ENCODE measurements at places on chromosomes 1 and 21.

GRCh38 chr1:41380979-41381691, 19.9 kb downstream of the FOXO6 start:
- peak; percentile 71 for DNase-seq

- DNase-seq = peak; percentile 19
Measured at GRCh38 chr21:21165063-21165645, 166.9 kb downstream of the NCAM2 start.

- DNase-seq = no peak
Measured at GRCh38 chr1:114302821-114303220, 149.2 kb upstream of the SYT6 start.

- no peak for DNase-seq
Measured at GRCh38 chr1:55526716-55527115, 311.6 kb upstream of the USP24 start.

- DNase-seq = no peak
Measured at GRCh38 chr1:93414749-93415148, 33.2 kb upstream of the FNBP1L start.

DNA sequence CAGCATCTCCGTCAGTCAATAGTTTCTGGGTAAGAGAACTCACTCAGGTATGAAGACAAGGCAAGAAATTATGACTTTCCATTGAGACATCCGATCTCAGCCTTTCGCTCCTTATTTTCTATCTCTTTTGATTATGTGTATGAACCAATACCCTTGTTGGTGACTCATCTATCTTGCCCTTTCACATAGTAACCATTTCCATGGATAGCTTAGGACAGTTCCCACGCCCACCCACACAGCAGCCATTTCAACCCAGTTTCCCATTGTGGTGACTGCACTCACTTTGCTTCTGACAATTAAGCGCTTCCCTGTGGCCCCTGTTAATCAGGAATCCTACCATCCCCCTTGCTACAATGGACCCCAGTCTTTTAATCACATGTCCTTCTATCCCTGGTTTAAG, 210.6 kb upstream of the ADGRL2 start:
- DNase-seq = no peak

GRCh38 chr1:113930499-113931161, 1.5 kb downstream of the HIPK1 start:
- peak; percentile 48 for DNase-seq

DNA sequence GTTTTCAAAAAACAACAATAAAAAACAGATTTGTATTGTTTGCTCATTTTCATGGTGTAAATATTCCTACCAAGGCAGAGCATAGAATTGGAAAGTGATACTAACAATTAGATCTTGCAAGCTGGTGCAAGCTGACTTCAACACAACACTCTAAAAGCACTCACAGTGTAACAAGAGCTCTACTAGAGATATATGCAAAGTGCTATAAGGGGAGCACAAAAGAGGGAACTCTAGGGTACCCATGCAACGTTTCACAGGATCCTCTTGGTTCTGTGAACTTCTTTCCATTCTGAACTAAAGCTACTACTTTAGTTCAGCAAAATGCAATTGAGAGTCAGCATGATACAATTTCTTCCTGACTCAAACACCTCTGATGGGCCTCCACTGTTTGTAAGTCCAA, 78.3 kb downstream of the ATP1B1 start:
- DNase-seq = no peak

DNA sequence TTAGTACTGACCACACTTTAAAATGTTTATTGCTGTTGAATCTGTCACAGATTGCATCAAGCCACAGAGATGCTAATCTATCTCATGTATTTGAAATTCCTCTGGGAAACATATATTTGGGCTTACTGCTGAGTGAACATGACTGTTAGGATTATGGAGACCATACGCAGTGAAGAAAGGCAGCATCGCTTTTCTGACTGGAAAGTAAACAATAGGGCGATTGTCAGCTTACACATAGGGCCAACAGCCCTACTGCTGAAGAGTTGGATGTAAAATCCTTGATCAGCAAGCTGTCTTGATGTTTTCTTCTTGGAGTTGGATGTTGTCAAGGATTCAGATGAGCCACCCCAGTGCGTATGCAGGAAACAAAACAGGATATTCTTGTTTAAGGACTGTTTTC, 368.7 kb upstream of the ADGRL2 start:
- no peak for DNase-seq

GRCh38 chr1:88990426-88990825, 2.0 kb downstream of the KYAT3 start:
- no peak for DNase-seq

DNA sequence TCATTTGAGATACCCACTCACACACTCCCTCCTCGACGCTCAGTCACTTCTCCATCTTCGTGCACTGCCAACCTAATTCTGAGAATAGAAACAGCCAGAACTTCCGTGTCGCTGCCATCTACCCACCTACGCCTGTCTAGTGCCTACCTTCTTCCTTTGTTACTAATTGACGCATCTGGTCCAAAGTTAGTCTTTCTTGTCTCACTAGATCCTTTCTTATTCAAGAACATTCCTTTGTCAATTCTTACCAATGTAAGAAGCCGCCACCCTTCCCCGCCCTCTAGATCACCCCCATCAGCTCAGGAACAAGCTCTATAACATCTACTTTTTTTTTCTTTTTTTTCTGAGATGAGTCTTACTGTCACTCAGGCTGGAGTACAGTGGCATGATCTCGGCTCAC, 3.7 kb downstream of the PADI6 start:
- peak; percentile 5 for DNase-seq

DNA sequence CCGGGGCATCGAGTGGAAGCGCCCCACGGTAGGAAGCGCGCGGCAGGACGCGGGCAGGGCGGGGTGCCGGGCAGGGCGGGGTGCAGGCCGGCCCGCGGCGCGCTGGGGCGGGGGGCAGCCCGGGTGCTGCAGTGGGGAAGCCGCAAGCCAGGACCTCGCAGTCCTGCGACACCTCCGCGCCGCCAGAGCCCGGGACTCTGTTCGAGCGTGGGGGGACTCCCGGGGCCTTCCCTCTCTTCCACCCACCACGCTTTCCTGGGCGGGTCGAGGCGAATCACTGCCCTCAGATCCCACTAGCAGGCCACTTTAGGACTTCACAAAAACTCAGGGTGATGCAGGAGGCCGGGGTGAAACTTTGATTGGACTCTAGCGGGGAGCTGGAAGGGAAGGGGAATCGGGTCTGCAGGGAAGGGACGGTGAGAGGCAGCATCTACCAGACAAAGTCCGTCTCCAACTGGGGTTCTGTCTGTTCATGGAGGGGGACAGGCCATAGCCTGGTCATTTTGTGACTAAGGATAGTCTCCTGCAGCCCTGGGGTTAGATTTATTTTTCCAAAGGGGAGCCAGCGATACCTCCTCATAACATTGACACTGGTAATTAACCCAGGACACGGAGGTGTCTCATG, 623 bp downstream of the CAPN2 start:
- peak; percentile 80 for DNase-seq

DNA sequence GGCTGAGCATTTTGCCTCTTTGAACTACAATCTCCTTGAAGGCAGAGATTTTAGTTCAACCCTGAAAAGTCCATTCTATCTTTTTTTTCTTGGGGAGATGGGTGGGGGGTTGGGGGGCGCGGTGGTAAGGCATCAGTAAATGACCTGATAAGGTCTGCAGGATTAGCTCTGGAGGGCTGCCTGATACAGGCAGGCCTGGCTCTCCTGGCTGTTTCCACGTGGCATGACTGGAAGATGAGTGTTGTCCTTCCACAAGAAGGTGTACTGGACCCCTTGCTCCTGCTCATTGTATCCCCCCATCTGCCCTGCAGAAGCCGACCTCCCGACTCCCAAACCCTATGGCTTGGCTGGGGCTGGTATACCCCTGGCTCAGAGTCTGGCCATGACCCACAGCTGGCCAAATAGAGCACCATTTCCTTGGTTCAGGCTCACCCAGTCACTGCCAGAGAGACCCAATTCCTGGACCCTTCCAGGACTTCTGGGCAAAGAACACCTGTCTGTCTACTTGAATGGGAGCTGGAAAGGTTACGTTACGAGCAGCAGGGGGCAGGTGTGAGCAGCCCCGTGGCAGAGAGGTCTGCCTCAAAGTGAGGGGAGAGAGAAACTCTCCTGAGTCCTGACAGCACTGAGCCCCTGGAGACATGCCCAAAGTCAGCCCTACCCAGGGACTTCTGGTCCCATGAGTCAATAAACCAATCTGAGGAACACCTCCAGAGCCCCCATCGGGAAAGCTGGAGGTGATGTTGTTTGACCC, 17.0 kb downstream of the DHRS3 start:
- no peak for DNase-seq

- no peak for DNase-seq
Measured at GRCh38 chr1:36657826-36658225, 175.1 kb upstream of the CSF3R start.

GRCh38 chr1:47906009-47906432, 91.2 kb downstream of the TRABD2B start:
- DNase-seq = no peak

GRCh38 chr21:46564391-46564790, 40.5 kb downstream of the S100B start:
- no peak for DNase-seq

- DNase-seq = no peak
Measured at GRCh38 chr21:18142655-18143054, 102.0 kb upstream of the CHODL start.

DNA sequence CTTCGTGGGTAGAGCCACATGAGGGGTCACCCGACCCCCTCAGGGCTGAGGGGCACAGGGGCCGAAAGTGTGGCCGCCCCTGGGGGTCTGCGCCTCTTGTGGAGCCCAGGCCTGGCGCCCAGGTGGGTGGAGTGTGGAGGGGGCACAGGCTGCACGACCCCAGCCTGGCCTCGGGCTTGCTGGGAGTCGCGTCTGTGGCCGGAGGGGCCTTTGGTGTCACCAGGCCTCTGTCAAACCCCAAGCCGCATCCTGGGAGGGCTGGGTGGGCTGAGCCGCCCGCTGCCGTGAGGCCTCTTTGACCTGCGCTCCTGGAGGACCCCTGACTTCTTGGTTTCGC, 60.7 kb downstream of the FAAP20 start:
- DNase-seq = peak; percentile 80

GRCh38 chr1:88662723-88663122, 21.4 kb upstream of the PKN2 start:
- no peak for DNase-seq

DNA sequence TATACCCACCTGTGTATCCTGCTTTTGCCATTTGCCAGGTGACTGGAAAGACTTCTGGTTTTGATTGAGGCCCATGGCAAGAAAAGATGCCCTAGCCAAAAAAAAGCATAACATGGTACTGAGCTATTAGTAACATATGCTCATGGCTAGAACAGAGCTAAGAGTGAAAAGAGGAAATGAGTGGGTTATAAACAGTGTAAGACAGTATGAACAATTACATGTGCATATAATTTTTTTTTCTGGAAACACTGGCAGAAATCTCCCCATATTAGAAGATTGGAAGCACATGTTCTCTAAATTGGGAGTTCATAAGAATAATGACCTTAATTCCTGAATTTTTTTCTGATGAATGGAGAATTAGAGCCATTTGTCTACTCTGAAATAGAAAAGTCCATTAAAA, 41.2 kb upstream of the PDC start:
- no peak for DNase-seq

GRCh38 chr1:151537112-151537511, 3.0 kb upstream of the TUFT1 start:
- no peak for DNase-seq

GRCh38 chr1:33007190-33008050, 29.3 kb downstream of the AK2 start:
- no peak for DNase-seq

DNA sequence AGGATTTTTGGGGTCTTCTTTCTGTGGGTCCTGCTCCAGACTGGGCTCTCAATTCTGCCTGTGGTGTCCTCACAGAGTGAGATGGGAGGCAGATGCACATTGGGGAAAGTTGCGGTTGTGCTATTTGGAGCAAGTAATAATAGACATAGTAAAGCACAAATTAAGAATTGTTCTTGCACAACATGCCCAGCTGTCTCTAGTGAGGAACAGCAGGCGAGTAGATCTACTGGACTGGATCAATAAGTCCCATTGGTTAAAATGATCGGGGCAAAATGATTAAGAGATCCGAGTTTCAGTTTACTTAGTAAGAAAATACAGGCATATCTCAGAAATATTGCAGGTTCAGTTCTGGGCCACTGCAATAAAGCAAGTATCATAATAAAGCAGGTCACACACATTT, 448.3 kb upstream of the PROX1 start:
- DNase-seq = no peak

DNA sequence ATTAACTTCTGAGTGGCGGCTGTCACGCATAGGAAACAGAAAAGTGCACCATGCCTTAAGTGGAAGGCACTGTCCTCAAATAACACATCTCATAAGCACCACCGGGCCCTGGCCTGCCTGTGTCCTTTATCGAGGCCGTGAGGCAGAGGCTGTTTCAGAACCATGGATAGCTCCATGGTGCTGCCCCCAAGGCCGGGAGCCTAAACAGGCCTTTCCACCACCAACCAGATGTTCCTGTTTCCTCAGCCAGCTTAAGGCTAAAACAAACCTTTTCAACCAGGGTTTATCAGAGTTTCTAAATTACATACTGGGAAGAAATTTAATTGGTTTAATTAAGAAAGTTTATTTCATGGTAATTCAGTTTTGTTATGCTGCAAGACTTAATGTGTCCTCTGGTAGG, 114.4 kb downstream of the DMRTA2 start:
- DNase-seq = peak; percentile 54

DNA sequence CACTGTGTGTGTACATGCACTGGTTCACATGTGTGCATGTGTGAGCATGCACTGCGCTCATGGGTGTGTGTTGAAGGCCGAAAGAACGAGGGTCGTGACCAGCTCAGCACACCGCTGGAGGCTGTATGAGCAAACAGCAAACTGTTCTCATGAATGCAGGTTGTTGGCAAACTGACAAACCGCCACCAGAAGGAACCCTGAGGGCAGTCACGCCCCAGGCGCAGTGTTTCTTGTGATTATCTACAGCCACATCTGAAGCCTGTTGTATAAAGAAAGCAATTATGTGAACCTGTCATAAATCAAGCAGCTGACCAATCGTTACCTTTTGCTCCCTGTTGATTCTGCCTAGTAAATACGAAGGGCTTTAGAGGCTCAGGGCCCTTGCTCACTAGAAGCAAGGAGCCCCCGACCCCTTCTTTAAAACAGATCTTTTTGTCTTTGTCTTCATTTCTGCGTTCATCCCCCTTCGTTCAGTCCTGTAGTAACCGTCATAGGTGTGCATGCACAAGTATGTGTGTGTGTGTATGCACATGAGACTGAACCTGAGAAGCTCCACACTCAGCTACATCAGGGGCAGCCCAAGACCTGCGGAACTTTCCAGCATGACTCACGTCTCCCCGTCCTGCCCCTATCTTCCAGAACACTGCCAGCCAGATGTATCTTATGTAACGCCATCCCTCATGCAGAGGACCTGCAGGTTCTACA, 16.8 kb upstream of the RIPK4 start:
- no peak for DNase-seq

- DNase-seq = peak; percentile 51
Measured at GRCh38 chr1:17671741-17672140, 83.4 kb upstream of the ACTL8 start.

DNA sequence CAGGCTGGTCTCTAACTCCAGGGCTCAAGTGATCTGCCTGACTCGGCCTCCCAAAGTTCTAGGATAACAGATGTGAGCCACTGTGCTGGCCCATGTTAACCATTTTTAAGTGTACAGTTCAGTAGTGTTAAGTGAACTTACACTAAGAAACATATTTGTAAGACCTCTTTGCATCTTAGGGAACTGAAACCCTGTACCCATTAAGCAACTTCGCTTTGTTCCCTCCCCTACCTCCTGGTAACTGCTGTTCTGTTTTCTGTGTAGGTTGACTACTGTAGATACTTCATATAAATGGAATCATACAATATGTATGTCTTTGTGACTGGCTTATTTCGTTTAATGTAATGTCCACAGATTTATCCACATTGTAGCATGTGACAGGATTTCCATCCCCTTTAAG, 11.0 kb downstream of the NUDC start:
- DNase-seq = no peak

Data from right cardiac atrium (tissue), 5 donors.